ENCODE measurements at places on chromosomes 5 and 9.

GRCh38 chr9:128554155-128554862 is 1.9 kb downstream of the SPTAN1 start:
- DNase-seq: peak; percentile 84

- no peak for DNase-seq
Measured at GRCh38 chr9:134751622-134752021, 110.0 kb downstream of the COL5A1 start.

GRCh38 chr5:179978792-179979191 is 71.1 kb upstream of the TBC1D9B start:
- no peak for DNase-seq

DNA sequence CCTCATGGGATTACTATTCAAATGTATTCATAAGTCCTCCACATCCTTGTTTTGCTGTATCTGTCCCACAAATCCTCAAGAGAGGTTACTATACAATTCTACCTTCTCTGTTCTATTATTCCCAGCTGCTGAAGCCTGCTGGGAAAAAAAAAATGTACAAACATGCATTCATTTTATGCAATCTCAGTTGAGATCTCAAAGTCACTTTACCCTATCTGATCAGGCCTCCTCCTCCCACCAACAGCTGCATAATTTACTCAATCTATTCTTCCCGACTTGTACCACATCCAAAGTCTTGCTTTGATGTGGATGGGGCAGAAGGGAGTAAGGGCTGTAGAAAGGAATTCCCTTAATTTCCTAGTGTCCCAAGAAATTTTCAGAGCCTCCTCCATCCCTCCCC is 28.6 kb downstream of the PSIP1 start:
- DNase-seq: no peak

- no peak for DNase-seq
Measured at GRCh38 chr5:92371171-92371888, 988.2 kb upstream of the ARRDC3 start.

DNA sequence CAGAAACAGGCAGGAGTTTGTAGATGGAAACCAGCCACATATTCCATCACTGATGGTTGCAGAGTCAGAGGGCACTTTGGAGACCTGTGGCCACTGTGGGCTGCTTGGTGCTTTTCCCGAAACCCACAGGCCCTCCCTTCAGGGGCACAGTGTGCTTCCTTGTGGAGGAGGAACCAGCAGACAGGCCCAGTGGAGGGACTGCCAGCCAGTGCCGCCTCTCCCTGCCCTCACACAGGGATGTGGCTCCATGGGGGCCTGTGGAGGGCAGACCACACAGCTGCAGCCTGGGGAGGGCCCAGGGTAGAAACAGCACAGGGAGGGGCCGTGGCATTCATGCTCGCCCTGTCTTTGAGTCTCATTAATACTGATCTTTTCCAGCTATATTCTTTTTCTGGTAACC is 35.2 kb downstream of the CEP72 start:
- no peak for DNase-seq

DNA sequence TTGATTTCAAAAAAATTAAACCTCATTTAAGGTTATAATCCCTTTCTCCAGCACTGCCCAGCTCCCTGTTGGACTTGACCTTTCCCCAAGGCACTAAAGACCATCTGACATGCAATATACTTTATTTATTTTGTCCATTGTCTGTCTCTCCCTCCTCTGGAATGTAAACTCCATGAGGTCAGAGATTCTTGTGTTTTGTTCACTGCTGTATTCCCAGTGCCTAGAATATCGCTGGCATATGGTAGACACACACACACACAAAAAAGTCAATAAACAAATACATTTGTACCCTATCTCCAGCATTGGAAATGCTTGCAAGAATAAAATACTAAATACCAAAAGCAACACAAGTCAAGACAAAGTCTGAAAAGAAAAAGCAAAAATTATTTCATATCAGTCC is 17.3 kb upstream of the ARSB start:
- DNase-seq: no peak

DNA sequence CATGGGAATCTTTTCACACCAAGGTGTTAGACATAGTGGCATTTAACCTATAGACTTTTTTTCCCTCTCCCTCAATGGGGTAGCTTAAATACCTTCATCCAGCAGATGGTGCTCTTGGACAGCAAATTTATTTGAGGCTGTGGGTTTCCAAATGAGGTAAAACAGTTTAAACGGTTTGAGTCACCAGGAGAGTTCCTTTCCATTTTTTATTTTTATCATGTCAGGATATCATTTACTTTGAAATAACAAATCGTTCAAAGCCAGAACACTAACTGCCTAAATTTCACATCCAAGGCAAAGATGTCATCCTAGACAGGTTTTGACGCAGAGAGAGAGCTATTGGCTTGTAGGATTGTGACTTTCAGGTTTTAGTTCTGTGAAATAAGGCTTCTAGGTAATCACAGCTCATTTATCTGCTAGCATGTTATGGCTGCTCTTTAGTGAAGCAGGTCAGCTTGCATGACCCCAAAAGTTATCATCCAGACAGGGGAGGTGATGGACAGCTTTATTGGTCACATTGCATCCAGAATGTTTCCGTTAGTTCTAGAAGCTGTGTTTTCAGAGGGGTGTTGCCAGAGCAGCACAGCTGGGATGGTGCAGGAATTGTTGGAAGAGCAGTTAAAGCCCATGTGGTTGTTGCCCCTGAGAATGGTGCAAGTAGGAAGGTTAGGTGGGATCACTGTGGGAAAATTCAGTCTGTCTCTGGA is 69.8 kb downstream of the KDM4C start:
- DNase-seq: peak; percentile 47

- DNase-seq: no peak
Measured at GRCh38 chr5:137393196-137393993, 105.7 kb downstream of the SPOCK1 start.

GRCh38 chr9:93677641-93678136 is 101.3 kb downstream of the PHF2 start:
- no peak for DNase-seq

DNA sequence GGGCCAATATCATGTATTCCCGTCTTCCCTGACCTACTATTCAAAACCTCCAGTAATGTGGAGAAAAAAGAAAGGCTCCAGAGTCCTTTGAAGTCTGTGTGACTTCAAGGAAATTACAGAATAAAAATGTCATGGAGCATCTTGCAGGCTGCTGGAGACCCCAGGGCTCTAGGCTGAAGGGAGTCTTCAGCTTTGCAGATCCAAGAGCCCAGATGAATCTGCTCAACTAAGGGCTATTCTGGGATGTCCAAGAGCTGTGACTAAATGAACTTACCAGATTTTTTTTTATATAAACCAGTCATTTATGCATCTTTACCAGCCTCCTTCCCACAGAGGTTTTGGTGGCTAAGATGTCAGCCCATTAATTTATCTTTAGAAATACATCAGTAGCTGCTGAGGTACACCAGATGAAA is 167.3 kb downstream of the MUSK start:
- peak; percentile 36 for DNase-seq

DNA sequence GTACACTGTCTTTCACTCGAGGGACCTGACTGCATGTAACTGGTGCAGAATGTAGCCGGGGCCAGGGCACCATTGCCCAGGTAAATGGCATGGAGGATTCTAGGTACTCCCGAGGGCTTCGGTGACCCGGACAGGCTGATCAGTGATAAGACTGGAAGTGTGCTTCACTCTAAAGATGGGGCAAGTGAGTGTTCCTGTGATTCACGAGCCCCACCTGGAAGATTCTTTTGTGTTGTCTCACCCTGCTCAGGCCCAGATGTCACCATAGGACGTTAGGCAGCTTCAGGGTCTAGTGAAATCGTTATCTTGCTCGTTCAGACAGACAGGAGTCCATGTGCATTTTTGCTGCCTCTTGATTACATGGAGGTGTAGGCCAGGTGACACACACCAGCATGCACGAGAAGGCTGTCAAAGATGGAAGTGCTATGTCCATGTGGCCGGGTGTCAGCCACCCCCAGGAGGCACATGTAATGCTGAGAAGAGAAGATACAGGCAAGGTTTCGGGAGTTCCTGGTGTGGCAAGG is 73.9 kb downstream of the WNK2 start:
- no peak for DNase-seq

- no peak for DNase-seq
Measured at GRCh38 chr5:172633403-172633970, 7.6 kb upstream of the NEURL1B start.

DNA sequence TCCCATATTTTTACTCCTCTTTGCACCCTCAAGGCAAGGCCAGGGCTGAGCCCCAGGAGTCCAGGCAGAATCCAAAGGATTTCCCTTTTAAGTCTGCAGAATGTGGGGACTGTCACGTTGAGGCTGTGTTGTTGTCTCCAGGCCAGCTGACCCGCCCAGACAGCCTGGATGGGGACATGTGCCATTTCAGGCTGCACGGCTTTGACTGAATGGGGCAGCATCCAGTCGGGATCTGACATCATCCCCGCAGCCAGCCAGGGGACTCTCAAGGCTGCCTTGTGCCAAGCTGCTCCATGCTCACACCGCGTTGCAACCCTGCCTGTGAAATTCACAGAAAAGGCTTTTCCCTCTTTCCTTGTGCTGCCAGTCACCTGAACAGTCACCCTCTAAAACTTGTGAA is 2.2 kb upstream of the ZNF366 start:
- no peak for DNase-seq

DNA sequence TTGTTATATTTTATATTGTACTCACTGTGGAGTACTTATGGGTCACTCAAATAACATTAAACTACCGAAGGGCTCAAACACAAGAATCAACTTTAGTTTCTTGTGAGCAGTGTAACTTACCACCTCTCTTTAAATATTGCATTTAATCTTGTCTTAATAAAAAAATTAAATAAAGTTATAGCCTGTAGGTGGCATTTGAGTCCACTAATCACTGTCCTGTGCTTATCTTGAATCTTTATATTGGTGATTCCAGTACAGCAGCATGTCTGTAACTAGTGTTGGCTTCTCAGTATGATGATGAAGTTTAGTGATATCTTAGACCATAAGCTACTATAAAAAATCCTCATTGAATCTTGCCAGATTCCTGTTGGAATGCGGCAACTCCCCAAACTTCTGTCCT is 313.8 kb downstream of the FAM170A start:
- DNase-seq: peak; percentile 43

DNA sequence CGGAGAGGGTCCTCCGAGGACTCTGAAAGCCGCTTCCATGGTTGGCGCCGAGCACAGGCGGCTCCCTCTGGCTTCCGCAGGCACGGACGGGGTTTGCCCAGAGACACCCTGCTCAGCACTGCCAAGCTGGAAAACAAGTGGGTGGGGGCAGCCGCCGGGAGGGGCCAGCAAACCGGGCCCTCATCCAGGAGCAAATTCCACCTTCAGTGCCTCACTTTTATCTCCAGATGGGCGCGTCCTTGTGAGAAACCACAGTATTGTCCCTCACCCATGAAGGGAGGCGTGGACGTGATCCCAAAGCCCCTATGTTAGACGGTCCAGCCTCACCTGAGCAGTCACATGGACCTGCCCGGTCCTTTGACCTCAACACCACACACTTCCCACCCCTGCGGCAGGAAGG is 29.0 kb downstream of the MED10 start:
- no peak for DNase-seq

DNA sequence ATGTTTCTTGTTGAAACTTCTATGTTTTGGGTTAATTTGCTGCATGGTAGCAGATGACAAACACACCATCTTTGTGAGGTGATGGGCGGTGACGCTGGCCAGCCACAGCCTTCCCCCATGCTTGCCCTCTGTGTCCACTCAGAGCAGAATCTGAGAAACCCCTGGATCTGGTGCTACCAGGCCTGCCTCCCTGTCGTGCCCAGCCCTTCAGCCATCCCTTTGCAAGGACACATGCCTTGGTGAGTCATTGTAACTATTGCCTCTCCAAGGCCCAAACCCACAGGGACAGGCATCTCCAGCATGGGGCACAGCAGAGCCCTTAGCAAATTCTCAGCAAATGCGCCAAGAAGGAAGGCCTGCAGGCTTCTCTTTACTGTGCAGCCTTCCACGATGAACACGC is 48.1 kb upstream of the FCN1 start:
- DNase-seq: no peak

GRCh38 chr5:116980581-116980980 is 406.0 kb upstream of the SEMA6A start:
- no peak for DNase-seq

DNA sequence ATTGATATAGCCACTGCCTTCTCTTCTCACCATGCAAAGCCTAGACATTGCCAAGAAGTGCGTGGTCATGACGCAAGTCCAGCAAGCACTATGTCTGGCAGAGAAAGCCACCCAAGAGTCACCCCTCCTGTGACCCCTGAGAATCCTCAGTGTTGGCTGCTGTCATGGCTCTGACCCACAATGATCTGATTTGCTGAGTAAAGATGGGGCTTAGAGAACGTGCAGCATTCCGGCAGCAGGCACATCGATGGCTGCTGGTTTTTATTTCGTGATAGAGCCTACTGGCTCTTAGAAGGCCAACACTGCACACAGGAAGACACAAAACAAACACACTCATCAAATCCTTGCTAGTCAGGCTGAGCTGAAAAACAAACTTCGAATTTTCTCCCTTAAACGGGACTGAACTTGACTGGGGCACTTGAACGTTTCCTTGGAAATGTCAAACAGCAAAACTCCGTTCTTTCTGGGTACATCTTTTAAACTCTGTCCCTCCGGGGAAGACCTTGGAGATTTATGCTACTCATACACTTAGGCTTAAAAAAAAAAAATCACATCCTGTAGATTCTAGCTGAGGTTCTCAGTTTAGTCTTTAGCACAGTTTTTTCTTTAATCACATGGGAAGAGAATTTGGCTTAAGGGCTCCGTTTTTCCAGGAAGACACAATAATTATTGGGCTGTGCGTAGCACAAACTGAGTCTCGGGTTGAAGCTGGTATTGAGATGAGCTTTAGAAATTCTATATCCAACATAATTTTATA is 88.2 kb upstream of the BASP1 start:
- DNase-seq: no peak

DNA sequence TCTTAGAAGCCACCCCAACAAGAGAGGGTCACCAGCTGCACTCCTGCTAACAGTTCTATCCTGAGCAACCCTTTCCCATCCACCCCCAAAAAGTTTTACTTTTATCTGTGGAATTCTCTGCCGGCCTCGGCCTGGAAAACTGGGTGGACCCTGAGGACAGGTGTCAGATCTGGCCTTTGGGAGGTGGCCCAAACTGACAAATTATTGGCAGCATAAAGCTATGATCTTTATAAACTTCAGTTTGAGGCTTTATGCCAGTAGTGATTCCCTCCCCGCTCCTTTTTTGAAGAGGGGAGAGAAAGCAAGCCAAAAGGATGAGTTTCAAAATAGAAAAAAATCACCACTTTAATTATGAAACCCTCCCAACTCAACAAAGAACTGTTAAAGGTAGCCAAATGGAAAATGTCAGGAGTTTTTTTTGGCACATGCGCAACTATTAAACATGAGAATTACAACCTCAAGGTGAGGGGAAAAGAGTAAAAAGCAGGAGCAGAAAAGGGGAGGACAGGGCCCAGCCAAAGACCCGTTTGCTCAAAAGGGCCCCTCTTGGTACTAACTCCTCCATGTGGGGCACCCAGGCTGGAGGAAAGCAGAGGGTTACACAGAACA is 49.4 kb downstream of the FBXW11 start:
- DNase-seq: no peak

DNA sequence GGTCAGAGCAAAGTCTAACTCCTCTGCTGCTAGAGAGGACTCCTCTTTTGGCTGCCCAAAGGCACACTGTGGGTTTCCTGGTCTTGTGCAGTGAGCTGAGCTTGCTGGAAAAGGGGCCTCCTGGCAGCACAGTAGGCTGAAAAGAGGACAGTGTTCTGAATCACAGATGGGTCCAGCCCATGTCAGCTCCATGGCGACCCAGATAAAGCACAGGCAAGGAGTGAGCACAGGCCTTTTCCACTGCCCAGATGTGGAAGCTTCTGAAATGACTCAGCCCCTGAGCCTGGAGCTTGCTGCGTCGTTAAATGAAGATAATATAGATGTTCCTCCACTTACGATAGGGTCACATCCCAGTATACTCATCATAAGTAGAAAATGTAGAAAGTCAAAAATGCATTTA is 8.1 kb downstream of the CCDC180 start:
- no peak for DNase-seq

Data from fibroblast of skin of scalp (primary cell).